Karpas-422 (cell line): ENCODE measurements at places on chromosomes 12 and 14. TPM values are rescaled to one million over a fixed set of nuclear protein-coding genes. Genes with fewer than 3 reads are reported as not detected.

DNA sequence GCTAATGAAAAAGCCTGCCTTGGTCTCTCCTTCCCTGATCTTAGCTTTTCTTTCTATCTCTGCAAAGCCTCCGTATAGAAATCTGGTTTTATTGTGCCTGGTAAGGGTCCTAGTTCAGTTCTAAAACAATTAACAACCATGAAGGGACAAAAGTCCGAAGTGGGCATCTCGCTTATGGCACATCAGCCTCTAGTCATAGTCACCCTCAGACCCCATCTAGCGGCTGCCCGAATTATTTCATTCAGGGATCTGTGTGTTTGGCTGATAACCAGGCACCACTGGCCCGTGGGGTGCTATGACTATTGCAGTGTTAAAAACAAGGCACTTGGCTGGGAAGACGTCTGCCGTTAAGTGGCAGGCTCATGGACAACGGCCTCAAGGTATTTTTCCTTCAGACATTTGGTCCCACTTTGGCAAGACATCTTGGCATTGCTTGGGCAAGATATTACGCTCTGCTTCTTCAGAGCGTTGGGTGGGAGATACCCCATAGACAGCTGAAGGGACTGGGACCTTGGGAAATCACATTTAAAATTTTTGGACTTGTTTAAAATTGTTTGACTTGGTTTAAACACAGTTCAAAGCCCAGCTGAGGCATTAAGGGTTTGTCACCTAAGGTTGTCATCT lies 87.1 kb downstream of the SINHCAF start:
- H3K27me3 ChIP-seq = no peaks in the 10 kb centered on the region
- DNase-seq = peak; percentile 84
- H3K27ac ChIP-seq = no peak overlapping the region
- no peak overlapping the region for H3K4me3 ChIP-seq
- H3K36me3 ChIP-seq = no peaks in the 10 kb centered on the region

- no peaks in the 10 kb centered on the region for H3K27me3 ChIP-seq
- H3K4me1 ChIP-seq = no peaks in the 10 kb centered on the region
- no peak overlapping the region for H3K4me3 ChIP-seq
These were observed 104.0 kb downstream of the C14orf39 start for GRCh38 chr14:60381909-60382308.

DNA sequence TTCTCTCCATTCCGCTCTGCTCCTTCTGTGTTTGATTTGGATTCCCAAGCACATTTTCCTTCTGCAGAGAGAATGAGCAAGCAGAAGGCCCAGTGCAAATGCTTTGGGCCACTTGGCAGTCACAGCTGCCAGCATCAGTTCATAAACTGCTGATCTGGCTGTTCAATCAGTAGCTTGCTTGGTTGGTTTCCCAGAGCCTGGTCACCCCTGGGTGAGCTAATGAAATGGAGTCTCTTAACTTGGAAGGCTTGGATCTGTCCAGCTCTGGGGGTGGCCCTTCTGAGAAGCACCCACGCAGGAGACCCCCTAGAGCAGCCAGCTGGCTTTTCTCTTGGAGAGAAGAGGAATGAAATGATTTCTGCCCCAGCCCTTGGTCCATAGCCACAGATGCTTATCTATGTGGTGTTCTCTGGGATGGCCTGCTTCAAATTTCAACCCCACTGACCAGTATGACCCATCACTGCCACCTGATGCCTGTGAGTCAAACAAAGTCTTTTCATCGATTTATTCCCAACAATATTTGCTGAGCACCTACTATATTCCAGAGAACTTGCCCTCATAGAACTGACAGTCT lies 30.3 kb downstream of the FAIM2 start:
- H3K4me3 ChIP-seq = no peak overlapping the region
- H3K36me3 ChIP-seq = no peaks in the 10 kb centered on the region
- no peaks in the 10 kb centered on the region for H3K27me3 ChIP-seq
- H3K4me1 ChIP-seq = peaks cover 70% of the 10 kb centered on the region
- DNase-seq = no peak

The RIPK3 gene
- 1.6 and 2.3 TPM in 2 replicates for total RNA-seq

The ETFBKMT gene
- total RNA-seq = 1.0 and 1.5 TPM in 2 replicates
